ENCODE measurements at places on chromosomes 4 and X. TPM values are rescaled to one million over a fixed set of nuclear protein-coding genes. Genes with fewer than 3 reads are reported as not detected.

The CYLC1 gene
- 0.31 TPM for total RNA-seq

The PABPC1L2B gene
- total RNA-seq = not detected

The EMCN gene
- total RNA-seq = 4.2 TPM

The ZFP42 gene
- not detected for total RNA-seq

The IRAK1 gene
- 8.7 TPM for total RNA-seq

The RPS6KA6 gene
- total RNA-seq = 26.8 TPM

The NPY1R gene
- 163 TPM for total RNA-seq

The COX7B2 gene
- not detected for total RNA-seq

The SPANXC gene
- total RNA-seq = not detected

The BST1 gene
- total RNA-seq = 2.8 TPM

The BDH2 gene
- 8.4 TPM for total RNA-seq

The F11 gene
- not detected for total RNA-seq

The KIF4A gene
- total RNA-seq = 2.7 TPM

The BMP2K gene
- total RNA-seq = 80.6 TPM

The CCSER1 gene
- 246 TPM for total RNA-seq

The FAT1 gene
- 28.4 TPM for total RNA-seq

The FRYL gene
- total RNA-seq = 94.1 TPM

The SULT1E1 gene
- 8.4 TPM for total RNA-seq

The FRMPD4 gene
- total RNA-seq = 34.5 TPM

The S100G gene
- total RNA-seq = not detected

The VCX3B gene
- not detected for total RNA-seq

The ADH1A gene
- not detected for total RNA-seq

All from occipital lobe (tissue), 3 donors.